ENCODE measurements at places on chromosomes 5 and 9.

DNA sequence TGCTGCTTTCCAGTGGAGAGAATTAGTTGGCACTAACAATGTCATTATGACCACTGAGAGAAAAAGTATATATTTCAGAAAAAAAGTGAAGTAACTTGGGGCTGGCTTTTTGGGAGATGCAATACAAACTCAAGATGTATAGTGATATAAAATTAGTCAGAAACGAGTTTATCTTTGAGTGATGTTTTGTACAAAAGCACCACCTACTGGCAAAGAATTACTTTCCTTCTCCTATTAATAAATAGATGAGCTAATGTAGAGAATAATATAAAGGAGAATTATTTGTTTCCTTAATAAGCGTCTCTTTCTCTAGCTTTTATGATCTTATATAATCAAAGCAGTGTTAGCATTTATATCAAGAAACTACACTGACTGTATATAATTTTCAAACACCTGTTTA lies 158.8 kb downstream of the MEF2C start:
- DNase-seq, result no peak

GRCh38 chr9:121289026-121289771 lies 21.2 kb downstream of the GSN start:
- no peak for DNase-seq

GRCh38 chr9:20568400-20568799 lies 53.9 kb downstream of the MLLT3 start:
- no peak for DNase-seq

DNA sequence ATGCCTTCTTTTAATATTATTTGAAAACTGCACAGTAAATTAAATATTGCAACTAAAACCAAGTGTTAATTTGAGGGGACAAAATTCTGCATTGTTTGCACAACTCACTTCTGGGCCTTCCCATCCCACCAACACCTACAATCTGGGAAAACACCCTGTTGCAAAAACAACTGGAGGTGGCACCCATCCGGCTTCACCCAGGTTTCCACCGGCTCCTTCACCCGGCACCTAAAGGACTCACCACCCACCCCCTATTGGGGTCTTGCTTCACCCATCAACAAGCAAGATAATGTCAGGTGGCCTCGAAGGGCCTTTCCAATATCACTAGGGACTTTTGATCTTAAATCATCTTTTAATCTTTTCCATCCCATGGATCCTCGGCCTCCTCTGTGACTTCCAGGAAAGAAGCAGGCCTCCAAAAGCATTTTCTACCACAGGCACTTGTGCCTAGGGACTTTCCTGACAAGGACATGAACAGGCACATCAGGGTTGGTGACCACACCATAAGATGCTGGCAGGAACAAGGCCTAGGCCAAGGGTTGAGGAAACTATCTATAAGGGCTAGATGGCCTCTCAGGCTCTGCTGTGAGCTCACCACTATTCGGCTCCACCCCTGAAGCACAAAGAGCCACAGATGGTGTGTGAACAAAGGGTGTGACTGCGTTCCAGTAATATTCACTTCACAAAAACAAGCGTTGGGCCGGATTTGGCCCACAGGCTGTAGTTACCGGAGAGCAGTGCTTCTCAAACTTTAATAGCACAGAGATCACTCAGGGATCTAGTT lies 205.1 kb downstream of the AUH start:
- no peak for DNase-seq

- no peak for DNase-seq
These were observed 461.9 kb upstream of the COX7C start for GRCh38 chr5:86155796-86156195.

DNA sequence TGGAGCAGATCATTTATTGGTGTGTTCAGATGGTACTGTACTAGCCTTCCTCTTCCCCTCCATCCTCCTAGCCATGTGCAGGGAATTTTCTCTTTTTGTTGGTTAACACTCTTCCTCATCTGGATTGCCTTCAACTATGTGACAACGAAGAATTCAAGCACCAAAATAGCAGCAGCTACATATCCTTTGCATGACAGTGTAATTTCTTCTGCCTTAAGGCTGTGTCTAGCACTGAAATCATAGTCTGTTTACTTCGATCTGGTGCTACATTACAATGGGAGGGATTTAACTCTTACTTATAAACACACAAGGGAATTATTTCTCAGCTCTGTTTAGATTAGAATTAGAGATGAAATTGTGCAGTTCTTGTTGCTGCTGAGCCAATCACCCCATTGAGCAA lies 260.4 kb downstream of the ARL15 start:
- DNase-seq, result no peak

GRCh38 chr9:84731696-84732095 lies 62.2 kb downstream of the NTRK2 start:
- DNase-seq, result no peak

- DNase-seq, result no peak
These were observed 75.7 kb upstream of the TGFBR1 start for GRCh38 chr9:99029083-99029645.

DNA sequence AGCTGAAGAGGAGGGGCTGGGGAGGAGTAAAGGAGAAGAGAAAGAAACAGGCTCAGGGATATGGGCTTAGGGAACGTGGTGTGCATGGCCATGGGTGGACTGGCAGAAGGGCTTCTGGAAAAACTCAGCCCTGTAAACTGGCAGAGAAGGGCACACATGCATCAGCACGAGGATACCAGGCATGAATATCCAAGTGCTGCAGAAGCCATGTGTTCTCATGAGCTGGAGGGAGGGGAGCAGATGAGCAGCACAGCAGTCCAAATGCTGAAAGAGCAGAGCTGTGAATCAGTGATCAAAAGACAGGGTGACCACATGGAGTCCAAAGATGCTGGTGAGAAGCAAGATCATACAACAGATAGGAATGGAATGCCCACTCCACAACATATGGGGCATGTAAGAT lies 72.3 kb downstream of the SEMA5A start:
- DNase-seq, result no peak

GRCh38 chr9:127201071-127201541 lies 63.5 kb upstream of the GARNL3 start:
- no peak for DNase-seq

GRCh38 chr5:40746703-40747102 lies 9.1 kb downstream of the TTC33 start:
- DNase-seq, result no peak

DNA sequence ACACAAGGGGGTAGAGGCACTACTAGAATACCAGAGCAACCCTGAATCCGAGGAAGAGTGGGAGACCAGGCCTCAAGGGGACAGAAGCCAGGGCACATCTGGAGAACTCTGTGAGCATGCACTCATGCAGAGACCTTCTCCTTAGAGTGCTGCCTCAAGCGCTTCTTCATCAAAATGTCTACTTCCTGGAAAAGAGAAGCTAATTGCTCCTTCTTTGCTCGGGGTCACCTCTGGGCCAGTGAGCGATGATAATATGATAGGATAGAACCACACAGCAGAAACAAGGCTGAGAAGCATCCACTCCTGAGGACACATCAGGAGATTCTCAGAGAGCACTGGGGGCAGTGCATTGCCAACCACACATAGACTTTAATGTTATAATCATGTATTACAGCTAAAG lies 23.7 kb upstream of the LMNB1 start:
- DNase-seq, result no peak
